CD4-positive, alpha-beta memory T cell (primary cell): ENCODE measurements at places on chromosomes 13 and 19. TPM values are rescaled to one million over a fixed set of nuclear protein-coding genes. Genes with fewer than 3 reads are reported as not detected.

DNA sequence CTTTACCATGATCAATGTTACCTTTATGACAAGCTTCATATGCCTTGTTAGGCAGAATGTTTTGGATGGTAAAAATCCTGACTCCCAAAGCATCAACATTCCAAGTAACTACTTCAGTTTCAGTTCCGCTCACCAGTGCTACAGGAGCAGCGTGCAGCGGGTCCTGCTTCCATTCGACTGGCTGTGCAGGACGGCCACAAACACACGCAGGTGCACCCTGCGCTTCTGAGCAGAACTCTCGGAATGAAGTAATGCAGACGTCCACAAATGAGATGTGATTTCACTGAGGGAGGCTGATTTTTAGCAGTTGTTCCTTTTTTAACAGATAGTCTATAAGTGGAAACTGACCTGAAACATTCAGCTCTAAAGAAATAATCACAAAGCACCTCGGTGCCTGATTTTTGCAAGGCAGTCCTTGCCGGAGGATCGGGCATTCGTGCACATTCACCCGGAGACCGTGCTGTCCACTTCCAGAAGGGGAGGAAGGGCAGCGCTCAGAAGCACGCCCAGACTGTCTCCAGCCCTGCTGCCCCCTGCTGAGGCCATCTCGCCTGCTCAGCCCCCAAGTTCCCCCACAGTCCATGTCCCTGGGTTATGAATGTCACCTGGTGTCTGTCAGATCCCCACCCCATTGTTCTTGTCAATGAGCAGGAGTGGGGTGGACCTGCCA is 85.8 kb downstream of the RAB20 start:
- no peaks in the 10 kb centered on the region for H3K27me3 ChIP-seq
- H3K4me3 ChIP-seq: no peak overlapping the region
- no peak for DNase-seq
- no peaks in the 10 kb centered on the region for H3K36me3 ChIP-seq
- no peak overlapping the region for H3K27ac ChIP-seq

DNA sequence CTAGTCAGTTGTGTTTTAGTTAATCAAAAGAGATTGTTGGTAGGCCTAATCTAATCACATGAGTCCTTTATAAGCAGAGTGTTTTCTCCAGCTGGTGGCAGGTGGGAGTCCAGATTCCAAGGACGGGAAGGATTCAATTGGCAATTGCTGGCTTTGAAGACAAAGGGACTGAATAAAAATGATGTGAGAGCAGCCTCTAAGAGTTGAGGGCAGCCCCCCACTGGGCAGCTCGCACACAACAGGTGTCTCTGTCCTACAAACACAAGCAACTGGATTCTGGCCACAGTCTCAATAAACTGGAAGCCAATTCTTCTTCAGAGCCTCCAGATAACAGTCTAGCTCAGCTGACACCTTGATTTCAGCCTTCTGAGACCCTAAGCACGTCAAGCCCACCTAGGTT is 915.2 kb downstream of the PCDH9 start:
- no peak for DNase-seq
- no peaks in the 10 kb centered on the region for H3K4me1 ChIP-seq
- no peaks in the 10 kb centered on the region for H3K36me3 ChIP-seq
- H3K27me3 ChIP-seq: no peaks in the 10 kb centered on the region
- no peak overlapping the region for H3K4me3 ChIP-seq
- H3K27ac ChIP-seq: no peak overlapping the region

DNA sequence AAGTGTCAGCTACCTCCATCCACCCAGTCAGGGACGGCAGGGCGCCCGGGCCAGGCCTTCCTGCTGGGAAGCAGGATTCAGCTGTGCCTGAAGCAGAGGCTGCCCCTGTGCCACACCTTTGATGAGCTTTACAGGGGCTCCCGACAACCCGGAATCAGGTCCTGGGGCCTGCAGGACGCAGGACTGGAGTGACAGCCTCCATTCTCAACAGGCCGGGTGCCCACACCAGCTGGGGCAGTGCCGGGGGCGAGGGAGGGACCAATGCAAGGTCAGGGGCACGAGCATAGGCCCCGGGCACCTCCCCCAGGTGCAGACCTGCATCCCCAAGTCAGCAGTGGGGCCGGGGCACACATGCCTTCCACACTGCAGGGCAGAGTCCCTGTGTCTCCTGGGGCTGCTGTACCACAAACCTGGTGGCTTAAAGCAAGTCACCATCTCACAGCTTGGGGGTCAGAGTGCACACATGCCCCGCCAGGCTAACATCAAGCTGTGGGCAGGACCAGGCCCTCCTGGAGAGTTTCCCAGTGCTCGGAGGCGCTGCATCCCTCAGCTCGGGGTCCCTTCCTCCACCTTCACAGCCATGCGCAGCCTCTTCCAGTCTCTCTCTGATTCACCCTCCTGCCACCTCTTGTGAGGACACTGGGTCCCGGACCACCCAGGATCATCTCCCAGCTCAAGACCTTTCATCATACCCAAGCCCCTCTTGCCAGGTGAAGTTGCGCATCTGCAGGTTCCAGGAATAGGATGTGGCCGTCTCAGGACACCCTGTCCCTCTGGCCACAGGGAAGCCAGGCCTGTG is 13.4 kb downstream of the UBXN6 start:
- no peak for DNase-seq
- peaks cover 26% of the 10 kb centered on the region for H3K36me3 ChIP-seq
- no peaks in the 10 kb centered on the region for H3K4me1 ChIP-seq
- H3K27me3 ChIP-seq: no peaks in the 10 kb centered on the region
- no peak overlapping the region for H3K27ac ChIP-seq
- H3K4me3 ChIP-seq: no peak overlapping the region

DNA sequence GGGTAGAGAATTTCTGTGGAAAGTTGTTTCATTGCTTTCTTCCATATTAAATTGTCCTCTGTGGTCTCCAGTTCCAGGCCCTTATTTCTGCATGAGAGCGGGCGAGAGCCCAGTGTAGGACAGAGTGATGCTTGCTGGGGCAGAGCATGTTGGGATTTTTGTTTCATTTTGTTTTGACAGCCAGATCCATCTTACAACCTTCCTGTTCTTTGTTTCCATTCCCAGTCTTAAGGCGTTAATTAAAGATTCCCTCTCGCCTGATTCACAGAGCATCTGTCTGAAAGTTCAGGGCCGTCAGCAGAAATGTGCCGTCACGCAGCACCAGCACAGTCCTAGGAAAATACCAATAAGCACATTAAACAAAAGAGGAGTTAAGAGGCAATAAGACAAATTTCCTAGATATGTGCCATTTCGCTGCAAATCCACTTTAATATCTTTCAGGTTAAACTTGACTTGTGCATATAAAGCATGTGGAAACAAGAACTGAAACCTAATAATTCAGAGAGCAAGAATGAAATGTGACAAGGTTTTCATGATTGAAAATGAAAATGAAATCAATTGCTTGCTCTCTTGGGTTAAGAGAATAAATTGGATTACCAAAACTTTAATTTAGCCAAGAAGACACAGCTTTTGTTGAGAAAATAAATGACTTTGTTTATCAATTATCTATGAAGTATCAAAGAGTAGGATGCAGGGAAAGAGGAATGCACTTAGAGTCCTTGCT is 210.7 kb upstream of the SLC10A2 start:
- DNase-seq: no peak
- no peak overlapping the region for H3K27ac ChIP-seq
- no peak overlapping the region for H3K4me3 ChIP-seq
- no peaks in the 10 kb centered on the region for H3K27me3 ChIP-seq
- no peaks in the 10 kb centered on the region for H3K36me3 ChIP-seq

DNA sequence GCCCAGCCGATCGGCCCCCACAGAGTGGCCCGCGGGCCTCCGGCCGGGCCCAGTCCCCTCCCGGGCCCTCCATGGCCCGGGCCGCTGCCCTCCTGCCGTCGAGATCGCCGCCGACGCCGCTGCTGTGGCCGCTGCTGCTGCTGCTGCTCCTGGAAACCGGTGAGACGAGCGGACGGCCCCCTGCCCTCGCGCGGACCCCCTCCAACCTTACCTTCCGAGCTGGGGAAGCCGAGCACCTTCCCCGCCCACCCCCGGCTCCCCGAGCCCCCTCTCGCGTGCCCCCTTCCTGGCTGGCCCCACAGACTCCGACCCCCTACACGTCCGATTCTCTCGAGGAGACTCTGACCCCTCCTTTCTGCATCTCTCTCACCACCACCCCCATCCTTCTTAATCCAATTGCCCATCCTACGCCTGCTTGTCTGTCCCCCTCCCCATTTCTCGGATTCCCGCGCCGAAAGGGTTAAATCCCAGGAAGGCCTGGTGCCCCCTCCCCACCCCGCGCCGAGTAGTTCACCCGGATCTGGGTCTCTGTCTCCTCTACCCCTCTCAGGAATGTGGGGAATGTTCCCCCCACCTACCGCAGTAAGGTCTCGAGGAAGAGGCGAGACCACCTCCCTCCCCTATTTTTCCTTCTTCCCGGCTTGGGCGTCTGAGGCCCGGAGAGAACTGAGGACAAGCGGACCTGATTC is 502 bp downstream of the NECTIN2 start:
- H3K27ac ChIP-seq: peak overlapping the region; percentile 14
- peaks cover 9% of the 10 kb centered on the region for H3K27me3 ChIP-seq
- H3K4me3 ChIP-seq: no peak overlapping the region
- H3K4me1 ChIP-seq: peaks cover 31% of the 10 kb centered on the region
- DNase-seq: no peak
- no peaks in the 10 kb centered on the region for H3K36me3 ChIP-seq

The LILRB3 gene
- total RNA-seq: 8.8 TPM

The SCAF1 gene
- total RNA-seq: 62.7 TPM

The ZNF492 gene
- 0.64 TPM for total RNA-seq

The ADAMTSL5 gene
- 2.4 TPM for total RNA-seq

The SELENOV gene
- total RNA-seq: not detected

The TPRX1 gene
- not detected for total RNA-seq
